ENCODE measurements at places on chromosomes 5 and 9.

DNA sequence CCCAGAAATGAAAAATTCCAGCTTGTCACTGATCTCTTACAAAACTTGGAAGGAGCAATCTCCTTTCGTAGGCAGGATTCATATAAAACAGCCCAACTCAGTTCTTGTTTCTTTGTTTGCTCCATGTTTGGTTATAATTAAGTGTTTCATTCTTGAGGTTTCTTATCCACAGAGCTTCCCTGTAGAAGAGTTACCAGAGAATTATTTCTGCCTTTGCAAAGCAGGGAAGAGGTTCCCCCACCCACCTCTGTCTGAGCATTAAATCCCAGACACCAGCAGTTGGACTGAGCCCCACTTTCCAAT, 34.1 kb upstream of the RAI14 start:
- DNase-seq = no peak

GRCh38 chr5:87526131-87526530, 113.4 kb upstream of the CCNH start:
- no peak for DNase-seq

- no peak for DNase-seq
Measured at GRCh38 chr9:128122809-128123175, 4.7 kb downstream of the PTGES2 start.

DNA sequence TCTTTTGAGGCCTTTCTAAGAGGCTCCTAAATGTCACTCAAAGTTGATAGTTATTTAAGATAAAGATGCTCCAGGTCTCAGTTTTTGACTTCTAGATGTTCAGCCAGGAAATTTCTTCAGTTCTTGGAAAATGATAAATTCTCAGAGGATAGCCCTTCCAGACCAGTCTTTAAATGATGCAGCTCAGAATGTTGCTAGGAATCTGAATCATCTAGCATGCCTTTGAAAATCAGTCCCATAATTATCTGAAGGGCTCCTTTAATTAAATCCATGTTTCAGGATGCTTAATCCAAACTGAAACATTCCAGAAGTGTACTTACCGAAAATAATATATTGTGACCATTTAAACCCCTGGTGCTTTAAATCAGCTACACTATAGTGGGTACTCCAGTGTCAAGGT, 107.5 kb upstream of the FBN2 start:
- no peak for DNase-seq

DNA sequence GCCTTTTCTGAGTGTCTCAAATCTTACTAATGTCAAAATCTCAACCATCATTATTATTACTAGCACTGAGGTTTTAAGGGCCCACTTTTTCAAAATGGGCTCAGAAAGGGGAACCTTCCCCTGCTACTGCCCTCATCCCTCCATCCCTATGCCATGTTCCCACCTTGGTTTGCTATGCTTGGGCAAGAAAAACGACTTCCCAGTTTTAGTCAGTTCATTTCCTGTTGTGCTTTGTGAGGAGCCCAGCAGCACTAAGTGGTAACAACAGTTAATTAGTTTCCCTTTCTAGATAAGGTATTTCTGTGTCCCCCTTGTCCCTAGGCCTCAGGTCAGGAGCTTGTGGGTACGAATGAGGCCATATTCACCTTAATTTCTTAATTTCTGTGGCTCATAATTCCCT, 595.2 kb downstream of the RAB3C start:
- DNase-seq = no peak

DNA sequence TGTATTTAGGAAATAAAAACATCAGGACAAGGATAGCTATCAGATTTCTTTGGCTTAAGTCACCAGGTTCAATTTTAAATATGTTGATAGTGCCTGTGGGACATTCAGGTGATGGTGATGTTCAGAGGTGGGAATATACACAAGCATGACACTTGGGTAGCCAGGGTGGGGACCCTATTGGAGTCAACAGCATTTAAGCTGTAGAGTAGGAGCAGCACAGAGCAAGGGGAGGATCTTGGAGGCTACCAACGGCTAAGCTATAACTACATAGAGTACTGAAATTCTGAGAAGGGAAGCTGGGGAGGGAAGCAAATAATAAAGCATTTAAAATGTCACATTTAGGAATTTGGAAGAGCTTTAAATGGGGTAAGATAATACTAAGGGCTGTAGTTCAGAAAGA, 177.7 kb downstream of the CPLANE1 start:
- DNase-seq = no peak

GRCh38 chr9:135069558-135070197, 17.8 kb upstream of the OLFM1 start:
- DNase-seq = no peak

DNA sequence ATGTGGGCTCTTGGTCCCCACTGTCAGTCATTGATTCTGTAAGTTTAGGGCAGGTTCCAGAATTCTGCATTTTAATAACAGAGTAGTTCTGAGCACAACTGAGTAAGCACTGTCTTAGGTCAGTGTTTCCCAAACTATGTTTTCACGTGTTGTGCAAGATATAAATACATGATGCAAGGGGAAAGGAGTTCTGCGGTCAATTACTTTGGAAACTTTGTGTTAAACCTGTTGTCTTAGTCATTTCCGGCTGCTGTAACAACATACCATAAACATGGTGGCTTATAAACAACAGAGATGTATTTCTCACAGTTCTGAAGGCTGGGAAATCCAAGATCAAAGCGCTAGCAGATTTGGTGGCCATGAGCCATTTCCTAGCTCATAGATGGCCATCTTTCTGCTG, 69.8 kb downstream of the EQTN start:
- DNase-seq = no peak

- DNase-seq = no peak
Measured at GRCh38 chr5:75720882-75721281, 3.6 kb upstream of the POC5 start.

GRCh38 chr5:157610990-157611389, 35.4 kb upstream of the ADAM19 start:
- no peak for DNase-seq

- DNase-seq = no peak
Measured at GRCh38 chr5:176743868-176744583, 66.3 kb upstream of the UNC5A start.

DNA sequence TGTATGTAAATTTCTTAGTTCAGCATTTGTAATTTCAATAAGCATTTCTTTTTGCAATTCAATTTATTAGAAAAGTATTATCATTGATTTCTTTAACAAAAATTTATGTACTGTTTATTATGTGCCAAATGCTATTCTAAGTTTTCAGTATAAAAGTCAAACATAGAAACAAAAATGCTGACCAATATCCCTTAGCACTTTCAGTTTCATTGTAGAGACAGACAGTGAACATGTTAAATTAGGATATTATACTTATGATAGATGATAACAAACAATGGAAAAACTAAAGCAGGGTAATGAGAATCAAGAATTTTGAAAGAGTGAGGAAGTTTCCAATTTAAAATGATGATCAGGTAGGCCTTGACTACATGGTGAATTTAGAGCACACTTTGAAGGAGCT, 1106.0 kb downstream of the TAF11L14 start:
- DNase-seq = no peak

DNA sequence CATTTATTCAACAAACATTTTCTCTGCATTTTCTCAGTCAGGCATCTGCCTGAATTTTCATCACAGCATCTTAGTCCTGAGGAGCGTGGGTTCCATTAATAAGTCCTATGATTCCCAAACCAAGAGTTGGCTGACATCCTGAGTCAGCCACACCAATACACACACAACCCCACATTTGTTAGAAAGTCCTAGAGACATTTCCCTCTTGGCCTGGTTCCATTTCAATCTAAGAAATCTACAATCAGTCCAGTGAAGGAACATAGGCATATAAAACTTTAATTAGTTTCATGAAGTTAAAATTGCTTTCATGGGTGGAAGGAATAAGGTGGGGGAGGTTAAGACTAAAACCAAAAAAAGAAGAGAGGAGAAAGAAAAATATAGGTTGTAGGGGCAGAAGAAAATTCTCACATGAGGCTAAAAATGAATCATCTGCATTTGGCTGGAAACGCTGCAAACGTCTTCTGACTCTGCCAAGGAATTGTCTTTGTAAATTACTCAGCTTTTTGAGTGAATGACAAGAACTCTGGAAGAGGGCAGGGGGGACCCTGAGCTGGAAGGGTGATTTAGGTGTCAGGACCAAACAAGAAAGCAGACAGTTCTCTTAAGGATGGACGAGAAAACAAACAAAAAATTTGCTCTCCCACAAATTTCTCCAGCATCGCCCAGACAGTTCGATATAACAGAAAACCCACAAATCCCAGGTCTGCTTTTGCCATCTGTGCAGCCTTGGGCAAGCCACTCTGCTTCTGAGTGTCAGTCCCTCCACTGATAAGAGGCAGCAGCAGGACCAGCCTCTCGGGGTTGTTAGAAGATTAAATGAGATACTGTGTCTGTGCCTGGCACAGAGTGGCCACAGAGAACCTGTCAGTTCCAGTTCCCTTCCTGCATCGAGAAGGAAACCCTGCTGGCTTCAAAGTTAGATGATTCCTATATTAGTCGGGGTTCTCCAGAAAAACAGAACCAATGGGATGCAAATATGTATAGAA, 289.7 kb downstream of the CDK5RAP2 start:
- DNase-seq = no peak

DNA sequence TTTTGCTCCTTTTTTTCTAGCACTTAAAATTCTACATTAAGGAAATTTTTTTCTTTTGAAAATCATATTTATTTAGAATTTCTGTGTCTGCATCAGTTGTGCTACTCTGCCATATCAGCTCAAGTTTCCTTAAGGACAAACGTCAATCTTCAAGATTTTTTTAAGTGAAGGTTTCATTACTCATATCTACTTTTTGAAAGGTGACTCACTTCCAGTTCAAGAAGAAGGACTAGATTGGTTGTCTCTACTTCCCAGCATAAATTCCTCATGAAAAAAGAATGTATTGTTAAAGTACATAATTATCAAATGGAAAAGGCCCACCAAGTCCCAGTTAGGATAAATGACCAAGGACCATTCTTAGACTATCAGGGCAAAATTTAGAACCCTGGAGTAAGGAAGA, 626.5 kb downstream of the DMRTA1 start:
- no peak for DNase-seq
